ENCODE measurements at places on chromosomes 16 and 17.

GRCh38 chr17:66943484-66943883 is 21.0 kb upstream of the CACNG4 start:
- DNase-seq = no peak

DNA sequence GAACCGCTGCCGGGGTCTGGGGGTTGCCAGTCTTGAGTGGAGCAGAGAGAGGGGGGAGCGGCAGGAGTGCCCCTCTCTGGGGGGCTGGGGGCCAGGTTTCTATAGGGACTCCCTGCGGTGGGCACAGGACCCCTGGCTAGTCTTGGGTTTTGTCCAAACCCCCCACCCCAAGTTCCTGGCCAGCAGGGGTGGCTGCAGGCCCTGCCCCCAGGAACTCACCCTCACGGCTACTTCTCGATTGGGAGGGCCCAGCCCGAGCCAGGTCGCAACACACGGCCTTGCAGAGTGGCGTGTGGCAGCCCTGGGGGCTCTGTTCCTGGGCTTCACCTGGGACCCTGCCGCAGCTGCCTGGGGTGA is 601 bp downstream of the CDH15 start:
- DNase-seq = no peak

GRCh38 chr16:2466667-2467527 is 4.2 kb upstream of the NTN3 start:
- no peak for DNase-seq

- no peak for DNase-seq
Observed at GRCh38 chr17:50668838-50669581, 34.3 kb downstream of the ABCC3 start.

DNA sequence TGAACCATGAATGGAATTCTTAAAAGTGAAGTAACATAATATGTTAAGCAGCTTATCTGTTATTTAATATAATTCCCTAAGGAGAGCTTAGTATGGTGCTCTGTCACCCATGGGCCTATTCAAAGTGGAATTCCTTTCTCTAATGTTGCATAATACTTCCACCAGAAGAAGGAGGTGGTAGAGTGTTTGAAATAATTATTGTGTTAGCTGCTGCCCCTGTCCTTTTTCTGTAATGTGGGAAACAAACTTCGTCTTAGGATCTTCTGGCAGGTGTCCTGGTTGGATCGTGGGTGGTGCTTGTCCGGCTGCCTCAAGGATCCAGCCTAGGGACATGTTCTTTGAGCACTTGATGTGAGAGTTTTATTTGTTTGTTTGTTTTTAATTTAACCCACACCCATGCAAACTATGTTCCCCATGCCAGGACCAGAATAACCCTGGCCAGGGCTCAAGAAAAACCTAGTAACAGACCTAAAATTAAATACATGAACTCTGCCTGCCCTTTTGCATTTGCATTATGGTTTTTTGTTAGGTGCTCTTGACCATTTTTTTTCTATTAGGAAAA is 46.1 kb downstream of the ZNRF1 start:
- no peak for DNase-seq

Measured in suppressor macrophage treated with lipopolysaccharide for 4 hours (primary cell).